ENCODE measurements at places on chromosomes 5 and 9. TPM values are rescaled to one million over a fixed set of nuclear protein-coding genes. Genes with fewer than 3 reads are reported as not detected.

FRMD3 gene
- total RNA-seq = 6.4 TPM

RAB3C gene
- not detected for total RNA-seq

LURAP1L gene
- total RNA-seq = 28.2 TPM

JAK2 gene
- total RNA-seq = 5.3 TPM

SLC6A7 gene
- 0.02 TPM for total RNA-seq

MPDZ gene
- total RNA-seq = 12.2 TPM

APC gene
- total RNA-seq = 8.1 TPM

PCDHA11 gene
- 0.07 TPM for total RNA-seq

RUFY1 gene
- 27.8 TPM for total RNA-seq

TEK gene
- 0.18 TPM for total RNA-seq

SSBP2 gene
- total RNA-seq = 11.8 TPM

PCDHA7 gene
- 0.07 TPM for total RNA-seq

PCDHGA5 gene
- 0.16 TPM for total RNA-seq

GLDC gene
- 14.9 TPM for total RNA-seq

PCDHGC3 gene
- 6.6 TPM for total RNA-seq

ANKRD34B gene
- total RNA-seq = 0.05 TPM

CTNND2 gene
- 0.04 TPM for total RNA-seq

ADGRD2 gene
- total RNA-seq = not detected

APBA1 gene
- 0.15 TPM for total RNA-seq

LECT2 gene
- total RNA-seq = not detected

SH3RF2 gene
- total RNA-seq = 3.0 TPM

P4HA2 gene
- total RNA-seq = 56.5 TPM

GARIN3 gene
- total RNA-seq = not detected

FOXD4L4 gene
- total RNA-seq = 0.04 TPM

C9 gene
- total RNA-seq = not detected

FOXD1 gene
- total RNA-seq = 15.8 TPM

ENC1 gene
- 3.4 TPM for total RNA-seq

NPR3 gene
- total RNA-seq = 16.9 TPM

IFNK gene
- total RNA-seq = not detected

NR5A1 gene
- total RNA-seq = 0.11 TPM
